Posterior vena cava (tissue), 2 donors: ENCODE measurements at places on chromosomes 5 and 9.
A peak's percentile ranks its signal among the peaks of the same experiment; 100 is the strongest.

- no peak for DNase-seq
Observed at GRCh38 chr9:96417661-96418082, 498 bp downstream of the ZNF367 start.

DNA sequence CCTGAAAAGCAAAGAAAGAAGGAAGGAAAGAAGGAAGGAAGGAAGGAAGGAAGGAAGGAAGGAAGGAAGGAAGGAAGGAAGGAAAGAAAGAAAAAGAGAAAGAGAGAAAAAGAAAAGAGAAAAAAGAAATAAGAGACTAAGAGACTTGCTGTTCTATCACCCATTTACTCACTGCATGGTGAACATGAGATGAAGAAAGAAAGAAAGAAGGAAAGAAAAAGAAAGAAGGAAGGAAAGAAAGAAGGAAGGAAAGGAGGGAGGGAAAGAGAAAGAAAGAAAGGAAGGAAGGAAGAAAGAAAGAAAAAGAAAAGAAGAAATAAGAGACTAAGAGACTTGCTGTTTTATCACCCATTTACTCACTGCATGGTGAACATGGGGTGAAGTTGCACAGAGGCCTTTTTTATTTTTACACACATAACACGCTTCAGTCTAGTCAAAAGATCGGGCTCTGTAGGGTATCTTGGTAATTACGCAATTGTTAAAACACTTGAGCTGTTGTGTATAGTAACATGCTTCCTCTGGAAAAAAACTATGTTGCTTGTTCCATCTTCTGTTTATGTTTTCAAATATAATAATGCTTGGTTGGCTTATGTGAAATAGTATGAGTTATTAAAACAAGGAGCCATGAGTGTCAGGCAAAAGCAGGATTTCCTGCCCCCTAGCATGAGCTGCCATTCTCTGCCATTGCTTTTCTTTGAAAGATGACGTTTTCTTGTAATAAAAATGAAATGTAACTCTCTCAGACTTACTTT is 119.3 kb upstream of the ZNF608 start:
- no peak for DNase-seq

GRCh38 chr5:128413356-128413755 is 124.7 kb downstream of the FBN2 start:
- no peak for DNase-seq

- no peak for DNase-seq
Observed at GRCh38 chr5:115372146-115372545, 75.7 kb upstream of the CCDC112 start.

- DNase-seq = no peak
Observed at GRCh38 chr9:130029223-130029973, 13.6 kb downstream of the FNBP1 start.

GRCh38 chr5:73267766-73268435 is 94.9 kb downstream of the TMEM174 start:
- DNase-seq = no peak

GRCh38 chr5:1938310-1939000 is 55.7 kb upstream of the IRX4 start:
- DNase-seq = no peak

- no peak for DNase-seq
Observed at GRCh38 chr9:109477258-109478050, 20.7 kb downstream of the PTPN3 start.

- no peak for DNase-seq
Observed at GRCh38 chr5:61279725-61280124, 52.3 kb upstream of the ZSWIM6 start.

GRCh38 chr5:119596046-119596445 is 33.3 kb upstream of the FAM170A start:
- DNase-seq = no peak

GRCh38 chr5:12799165-12799564 is 894.9 kb upstream of the CTNND2 start:
- no peak for DNase-seq

DNA sequence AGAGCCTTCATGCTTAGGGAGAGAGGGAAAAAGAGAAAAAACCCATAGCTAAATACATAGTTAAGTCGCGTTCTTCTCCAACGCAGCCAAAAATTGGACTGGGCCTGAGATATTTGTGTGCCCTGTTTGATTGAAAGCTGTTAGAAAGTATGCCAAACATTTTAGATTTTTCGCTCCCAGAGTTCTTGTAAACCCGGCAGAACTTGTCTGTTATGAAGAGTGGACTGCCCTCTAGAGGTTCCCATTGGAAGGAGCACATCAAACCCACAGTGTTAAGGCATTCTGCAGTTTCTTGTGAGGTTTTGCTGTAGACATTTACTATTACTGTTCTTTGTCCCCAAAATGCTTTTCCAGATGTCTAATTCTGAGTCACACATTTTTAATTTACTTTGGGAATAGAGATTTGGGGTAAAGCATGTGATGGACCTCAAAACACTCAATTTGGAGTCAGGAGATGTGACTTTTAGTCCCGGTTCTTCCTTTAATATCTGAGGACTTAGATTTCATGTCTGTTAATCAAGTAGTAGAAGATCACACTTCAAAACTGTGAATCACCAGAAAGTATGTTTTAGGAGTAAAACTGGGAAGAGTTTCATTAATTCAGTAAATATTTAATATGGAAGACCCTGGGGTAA is 96.6 kb downstream of the PCSK1 start:
- no peak for DNase-seq

GRCh38 chr5:146797658-146798057 is 80.9 kb downstream of the PPP2R2B start:
- no peak for DNase-seq

GRCh38 chr9:134546746-134547145 is 94.9 kb upstream of the COL5A1 start:
- DNase-seq = peak; percentile 73

DNA sequence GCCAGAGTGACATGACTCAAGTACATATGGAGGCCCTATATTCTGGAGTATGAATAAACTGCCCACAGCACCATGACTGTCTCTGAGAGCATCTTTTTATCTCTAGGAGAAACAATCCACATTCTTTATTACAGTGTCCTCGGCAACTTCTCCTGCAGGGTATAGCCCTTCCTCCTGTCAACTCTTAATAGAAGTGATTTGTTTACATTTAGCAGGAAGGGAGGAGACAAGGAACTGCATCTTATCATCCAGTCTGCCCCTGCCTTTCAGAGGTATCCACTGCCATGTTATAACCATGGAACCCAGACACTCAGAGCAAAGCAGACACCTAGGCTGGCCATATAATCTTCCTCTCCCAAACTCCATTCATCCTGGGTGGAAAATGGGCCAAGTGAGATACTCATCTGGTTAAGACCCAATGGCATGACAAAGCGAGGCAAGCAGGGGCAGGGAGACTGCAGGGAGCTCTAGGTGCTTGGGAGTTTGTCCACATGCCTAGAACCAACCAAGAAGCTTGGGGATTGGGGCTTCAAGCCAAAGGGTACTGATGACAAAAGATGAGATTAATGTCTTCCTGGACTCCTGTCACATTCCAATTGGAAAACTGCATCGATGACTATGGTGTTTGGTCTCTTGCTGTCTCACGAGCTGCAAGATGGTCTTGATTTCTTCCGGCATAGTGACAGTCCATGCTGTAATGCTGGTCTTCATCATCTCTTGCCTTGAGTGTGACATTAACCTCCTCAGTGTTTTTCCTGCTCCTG is 620.5 kb upstream of the KLF4 start:
- DNase-seq = no peak

DNA sequence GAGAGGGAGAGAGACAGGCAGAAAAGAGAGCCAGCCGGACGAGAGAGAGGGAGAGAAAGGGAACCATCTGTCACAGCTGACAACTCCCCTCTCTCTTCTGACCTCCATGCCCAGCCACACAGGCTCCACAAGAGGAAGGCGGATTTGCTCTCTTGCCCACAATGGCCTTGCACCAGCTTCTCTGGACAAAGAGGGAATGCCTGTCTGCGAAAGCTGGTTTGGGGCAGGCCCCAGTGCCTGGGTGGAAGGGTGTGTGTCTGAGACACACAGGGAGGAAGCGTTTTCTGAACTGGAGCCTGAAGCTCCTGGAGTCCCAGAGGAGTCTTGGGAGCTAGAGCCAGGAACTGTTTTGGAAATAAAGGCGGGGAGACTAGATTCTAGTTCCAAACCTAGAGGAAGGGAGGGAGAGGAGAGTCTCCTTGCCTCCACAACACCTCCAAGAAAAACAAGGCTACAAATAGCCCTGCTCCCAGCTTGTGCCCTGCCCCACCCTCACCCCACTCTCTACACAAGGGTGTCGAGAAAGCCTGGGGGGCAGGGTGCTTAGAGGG is 12.5 kb downstream of the C1QTNF2 start:
- DNase-seq = peak; percentile 78

GRCh38 chr5:155624597-155625241 is 611.2 kb downstream of the KIF4B start:
- no peak for DNase-seq

DNA sequence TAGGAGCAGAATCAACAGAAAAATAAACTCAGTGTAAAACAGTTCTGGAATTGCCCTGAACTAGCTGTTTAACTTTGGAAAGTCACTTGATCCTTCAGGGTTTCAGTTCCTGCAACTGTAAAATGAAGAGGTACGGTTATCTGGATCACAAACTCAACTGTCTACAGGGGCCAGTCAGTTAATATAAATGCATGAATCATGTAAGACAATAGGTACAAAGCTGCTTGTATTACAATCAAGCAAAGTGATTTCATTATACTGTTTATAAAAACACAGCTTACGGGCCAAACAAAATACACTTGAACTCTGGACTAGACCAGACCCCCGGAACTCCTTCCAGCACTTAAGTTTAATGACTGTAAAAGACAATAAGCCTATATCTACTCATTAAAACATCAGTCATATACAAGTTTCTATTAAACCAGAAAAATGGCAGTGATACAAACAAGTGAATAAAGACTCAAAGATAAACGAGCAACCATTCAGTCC is 73.0 kb downstream of the MRPS27 start:
- no peak for DNase-seq

DNA sequence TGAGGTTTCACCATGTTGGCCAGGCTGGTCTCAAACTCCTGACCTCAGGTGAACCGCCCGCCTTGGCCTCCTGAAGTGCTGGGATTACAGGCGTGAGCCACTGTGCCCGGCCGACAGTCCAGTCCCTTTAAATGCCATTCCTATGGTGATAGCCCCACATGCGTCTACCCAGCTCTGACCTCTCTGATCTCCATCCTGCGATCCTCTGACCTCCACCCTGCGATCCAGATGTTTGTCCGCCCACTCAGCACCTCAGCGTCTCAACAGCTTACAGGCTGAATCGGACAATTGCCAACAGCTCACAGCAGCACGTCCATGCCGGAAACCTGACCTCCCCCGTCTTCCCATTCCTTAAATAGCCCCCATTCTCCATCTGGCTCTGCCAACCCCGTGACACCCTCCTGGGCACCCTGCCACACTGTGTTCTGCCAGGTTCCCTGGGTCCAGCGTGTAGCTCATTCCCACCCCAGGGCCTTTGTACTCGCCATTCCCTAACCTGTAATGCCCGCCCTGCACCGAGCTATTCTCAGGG is 44.0 kb upstream of the RNU6ATAC start:
- DNase-seq = peak; percentile 73

DNA sequence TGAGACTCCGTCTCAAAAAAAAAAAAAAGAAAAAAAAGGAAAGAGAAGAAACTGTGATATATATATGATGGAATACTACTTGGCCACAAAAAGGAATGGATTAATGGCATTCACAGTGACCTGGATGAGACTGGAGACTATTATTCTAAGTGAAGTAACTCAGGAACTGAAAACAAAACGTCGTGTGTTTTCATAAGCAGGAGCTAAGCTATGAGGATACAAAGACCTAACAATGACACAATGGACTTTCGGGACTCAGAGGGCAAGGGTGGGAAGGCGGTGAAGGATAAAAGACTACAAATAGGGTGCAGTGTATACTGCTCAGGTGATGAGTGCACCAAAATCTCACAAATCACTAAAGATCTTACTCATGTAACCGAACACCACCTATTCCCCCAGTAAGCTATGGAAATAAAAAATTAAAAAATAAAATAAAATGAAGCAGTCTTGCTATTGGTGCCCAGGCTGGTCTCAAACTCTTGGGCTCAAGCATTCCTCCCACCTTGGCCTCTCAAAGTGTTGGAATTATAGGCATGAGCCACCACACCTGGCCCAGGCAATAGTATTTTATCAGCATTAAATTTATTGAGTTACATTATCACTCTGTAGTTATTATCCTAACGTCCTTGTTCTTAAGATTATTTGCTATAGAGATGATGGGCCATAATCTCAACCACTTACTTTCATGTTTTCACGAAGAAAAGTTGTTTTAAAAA is 71.5 kb upstream of the GPBP1 start:
- DNase-seq = no peak
